ENCODE measurements at places on chromosomes 13 and 19. TPM values are rescaled to one million over a fixed set of nuclear protein-coding genes. Genes with fewer than 3 reads are reported as not detected.
A peak's percentile ranks its signal among the peaks of the same experiment; 100 is the strongest.

Gene GPR183
- 5.0 TPM for total RNA-seq

Gene ZNF681
- 3.3 TPM for total RNA-seq

Gene ACER1
- total RNA-seq: not detected

GRCh38 chr19:10924597-10924996 lies 3.8 kb downstream of the YIPF2 start:
- no peak for DNase-seq

DNA sequence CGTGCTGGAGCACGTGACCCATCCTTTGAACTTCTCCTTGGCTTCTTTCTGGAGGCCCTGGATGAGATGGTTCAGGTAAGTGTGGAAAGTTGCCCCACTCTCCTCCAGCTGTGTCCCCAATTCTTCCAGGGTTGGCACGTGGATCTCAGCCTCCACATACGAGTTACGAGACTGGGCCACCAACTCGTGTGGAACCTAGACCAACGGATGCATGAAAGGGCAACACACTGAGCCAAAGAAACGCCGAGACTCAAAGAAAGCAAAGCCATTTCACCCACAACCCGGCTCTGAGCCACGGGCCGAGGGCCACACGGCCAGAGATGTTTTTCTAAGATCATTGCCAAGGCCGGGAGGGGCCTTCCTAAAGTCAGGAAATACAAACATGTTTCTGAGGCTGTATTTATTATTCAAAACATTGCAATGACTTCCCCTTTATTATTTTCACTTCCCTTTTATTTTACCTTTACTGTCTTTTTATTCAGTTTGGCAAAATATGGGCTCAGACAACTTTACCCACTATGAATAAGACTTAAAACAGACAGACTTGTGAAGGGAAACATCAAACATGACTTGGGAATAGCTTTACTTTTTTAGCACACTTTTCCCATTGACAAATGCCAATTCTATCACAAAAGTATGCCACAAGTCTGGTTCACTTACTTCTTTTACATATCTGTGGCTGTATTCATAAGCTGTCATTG lies 94.6 kb downstream of the KL start:
- no peak for DNase-seq

- no peak for DNase-seq
Observed at GRCh38 chr19:45218911-45219743, 26.1 kb downstream of the EXOC3L2 start.

- peak; percentile 94 for DNase-seq
Observed at GRCh38 chr19:45059258-45059965, 16.9 kb downstream of the ZNF296 start.

Data from mucosa of descending colon (tissue), 3 donors.